Mucosa of descending colon (tissue), 3 donors: ENCODE measurements at places on chromosomes 6 and 20.

- DNase-seq: no peak
These were observed 138.5 kb downstream of the MRPL14 start for GRCh38 chr6:43988801-43989200.

GRCh38 chr6:129262661-129263060 lies 379.7 kb downstream of the LAMA2 start:
- no peak for DNase-seq

- no peak for DNase-seq
These were observed 35.1 kb upstream of the SRPK1 start for GRCh38 chr6:35955970-35956369.

- no peak for DNase-seq
These were observed 387.7 kb upstream of the SASH1 start for GRCh38 chr6:147954938-147955337.

DNA sequence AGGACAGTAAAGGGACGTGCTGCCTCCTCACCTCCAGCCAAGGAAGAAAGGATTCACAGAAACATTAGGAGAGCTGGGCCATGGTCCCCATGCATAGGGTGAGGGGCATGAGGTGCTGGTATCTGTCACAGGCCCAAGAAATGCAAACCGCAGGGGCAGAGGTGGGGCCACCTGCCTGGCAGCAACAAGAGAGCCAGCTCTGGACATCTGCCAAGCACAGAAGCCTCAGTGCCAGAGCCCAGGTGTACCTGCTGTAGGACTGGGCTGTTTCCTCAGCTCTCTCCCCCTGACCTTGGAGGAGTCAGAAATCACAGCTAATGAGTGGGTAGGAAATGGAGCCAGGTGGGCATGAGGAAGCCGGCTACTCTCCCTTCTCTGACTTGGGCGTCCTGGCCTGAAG lies 45.3 kb downstream of the SLC2A12 start:
- DNase-seq: peak; percentile 60

DNA sequence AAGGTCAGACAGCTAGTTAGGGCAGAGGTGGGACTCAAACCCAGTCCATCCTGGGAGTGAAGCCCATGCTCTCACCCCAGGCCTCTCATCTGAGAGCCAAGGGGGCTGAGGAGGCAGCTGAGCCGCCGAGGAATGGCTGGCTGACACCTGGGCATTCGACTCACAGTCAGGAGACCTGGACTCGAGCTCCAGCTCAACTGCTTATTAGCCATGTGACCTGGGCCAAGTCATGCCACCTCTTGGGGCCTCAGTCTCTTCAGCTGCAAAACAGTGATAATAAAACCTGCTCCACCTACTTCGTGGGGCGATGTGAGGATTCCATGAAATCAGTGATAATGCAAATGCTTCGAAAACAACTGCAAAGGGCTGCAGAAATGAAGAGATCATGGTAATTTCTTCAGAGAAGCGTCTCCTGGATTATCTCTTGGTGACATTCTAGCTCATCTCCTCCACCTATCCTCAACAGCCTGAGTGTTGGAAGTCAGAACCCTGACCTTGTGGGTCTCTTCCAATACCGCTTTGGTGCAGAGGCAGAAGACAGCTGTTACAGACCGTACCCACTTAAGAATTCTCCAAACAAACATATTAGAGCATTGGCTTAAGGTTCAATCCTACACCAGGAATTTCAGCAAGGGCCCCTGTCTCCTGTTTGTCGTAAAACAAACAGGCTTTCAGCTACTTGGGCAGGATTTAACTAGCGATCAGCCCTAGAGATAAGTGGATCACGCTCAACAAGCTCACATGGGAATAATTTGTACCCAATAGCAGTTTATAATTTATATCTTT lies 60.0 kb upstream of the PIM1 start:
- DNase-seq: no peak

- DNase-seq: no peak
These were observed 32.3 kb upstream of the TRDN start for GRCh38 chr6:123668965-123669591.

GRCh38 chr6:134520181-134521115 lies 202.5 kb upstream of the SGK1 start:
- no peak for DNase-seq

GRCh38 chr6:15744818-15745402 lies 82.1 kb upstream of the DTNBP1 start:
- no peak for DNase-seq

DNA sequence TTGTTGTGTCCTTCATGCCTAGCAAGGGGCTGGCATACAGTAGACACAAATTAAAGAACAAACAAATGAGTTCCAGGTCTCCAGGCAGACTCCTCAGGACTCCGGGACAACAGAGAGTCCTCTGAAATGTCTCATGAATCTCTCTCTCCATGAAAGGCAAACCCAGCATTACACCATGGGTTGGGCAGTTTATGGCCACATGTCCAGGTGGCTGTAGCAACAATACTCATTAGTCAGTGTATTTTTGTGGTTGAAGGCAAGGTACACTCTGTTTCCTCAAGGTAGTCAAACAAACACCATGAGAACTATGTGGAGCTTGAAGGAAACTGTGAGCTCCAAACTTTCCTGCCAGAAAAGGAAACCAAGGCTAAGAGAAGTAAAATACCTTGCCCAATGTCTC lies 62.2 kb downstream of the KCNB1 start:
- no peak for DNase-seq

DNA sequence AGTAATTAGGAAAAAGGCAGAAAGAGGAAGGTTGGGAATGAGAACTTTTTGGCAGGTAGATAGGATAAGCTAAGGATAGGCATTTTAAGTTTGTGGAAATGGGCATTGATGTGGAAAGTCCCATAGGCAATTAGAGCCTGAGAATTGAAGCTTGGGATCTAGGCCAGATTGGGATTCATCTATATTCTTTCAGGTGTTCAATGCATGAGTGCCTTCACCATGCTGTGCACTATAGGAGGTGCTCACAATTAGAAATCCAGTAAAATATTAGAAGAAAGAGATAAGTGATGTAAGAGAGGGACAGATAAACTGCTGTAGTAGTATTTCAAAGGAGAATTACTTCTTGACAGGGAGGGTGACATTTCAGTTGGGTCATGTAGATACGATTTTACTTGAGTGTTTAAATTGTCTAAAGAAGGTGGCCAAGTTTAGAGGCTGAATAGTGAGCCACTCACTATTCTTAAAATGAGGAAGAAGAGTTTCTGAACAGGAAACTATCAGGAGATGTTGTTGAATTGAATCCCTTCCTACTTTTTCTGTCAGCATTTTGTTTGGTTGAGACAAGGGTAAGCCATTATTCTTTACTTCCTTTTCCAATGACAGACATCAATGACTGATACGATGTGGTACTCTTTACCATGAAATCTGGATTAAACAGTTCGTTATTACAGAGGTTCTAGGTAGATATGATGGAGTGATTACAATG lies 31.0 kb upstream of the CTAGE9 start:
- DNase-seq: no peak

DNA sequence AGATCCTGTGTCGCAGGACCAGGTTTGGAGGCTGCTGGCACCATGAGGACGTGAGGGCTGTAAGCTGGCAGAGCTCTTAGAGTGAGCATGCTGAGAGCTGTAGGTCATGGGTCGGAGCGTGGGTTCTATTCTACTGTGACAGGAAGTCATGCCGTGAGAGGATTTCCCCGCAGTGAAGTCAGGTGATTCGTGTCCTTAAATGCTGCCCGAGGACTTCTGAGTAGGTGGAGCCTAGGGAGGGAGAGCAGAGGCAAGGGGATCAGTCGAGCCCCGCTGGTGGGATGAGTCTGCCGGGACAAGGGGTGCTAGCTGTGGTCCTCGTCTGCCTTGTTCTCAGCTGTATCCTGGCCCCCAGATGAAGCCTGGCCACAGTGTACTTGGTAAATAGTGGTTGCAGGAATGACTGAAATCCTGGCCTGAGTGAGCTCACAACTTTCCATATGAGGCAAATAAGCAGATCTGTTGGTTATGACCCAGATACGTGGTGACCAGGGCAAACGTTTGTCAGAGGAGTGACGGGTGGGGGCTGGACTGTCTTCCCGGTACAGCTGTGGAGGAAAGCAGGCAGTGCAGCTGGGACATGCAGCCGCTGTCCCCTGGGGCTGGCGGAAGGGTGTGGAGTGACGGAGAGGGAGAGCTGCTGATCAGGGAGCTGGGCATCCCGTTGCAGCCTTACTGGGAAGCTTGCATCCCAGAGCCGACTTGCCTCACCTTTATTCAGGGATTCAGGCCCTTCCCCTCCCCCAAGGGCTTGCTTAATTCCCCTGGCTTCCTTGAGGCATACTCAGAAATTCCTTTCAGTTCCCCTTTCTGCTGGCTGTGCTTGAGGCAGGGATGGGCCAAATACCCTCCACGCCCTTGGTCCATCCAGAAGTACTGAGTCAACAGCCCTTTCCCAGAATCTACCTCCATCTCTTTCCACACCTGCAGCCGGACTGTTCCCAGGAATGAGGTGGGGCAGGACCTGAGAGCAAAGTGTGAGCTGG lies 250.9 kb upstream of the RREB1 start:
- DNase-seq: peak; percentile 71

- no peak for DNase-seq
These were observed 111.8 kb downstream of the QKI start for GRCh38 chr6:163526346-163526745.

GRCh38 chr6:4957521-4958231 lies 46.2 kb downstream of the RPP40 start:
- no peak for DNase-seq

- DNase-seq: peak; percentile 79
These were observed 21.5 kb downstream of the OR2B2 start for GRCh38 chr6:27890445-27891319.

- DNase-seq: no peak
These were observed 898 bp downstream of the LAMA4 start for GRCh38 chr6:112253498-112253840.

GRCh38 chr6:157946865-157947532 lies 34.7 kb upstream of the SYNJ2 start:
- no peak for DNase-seq

DNA sequence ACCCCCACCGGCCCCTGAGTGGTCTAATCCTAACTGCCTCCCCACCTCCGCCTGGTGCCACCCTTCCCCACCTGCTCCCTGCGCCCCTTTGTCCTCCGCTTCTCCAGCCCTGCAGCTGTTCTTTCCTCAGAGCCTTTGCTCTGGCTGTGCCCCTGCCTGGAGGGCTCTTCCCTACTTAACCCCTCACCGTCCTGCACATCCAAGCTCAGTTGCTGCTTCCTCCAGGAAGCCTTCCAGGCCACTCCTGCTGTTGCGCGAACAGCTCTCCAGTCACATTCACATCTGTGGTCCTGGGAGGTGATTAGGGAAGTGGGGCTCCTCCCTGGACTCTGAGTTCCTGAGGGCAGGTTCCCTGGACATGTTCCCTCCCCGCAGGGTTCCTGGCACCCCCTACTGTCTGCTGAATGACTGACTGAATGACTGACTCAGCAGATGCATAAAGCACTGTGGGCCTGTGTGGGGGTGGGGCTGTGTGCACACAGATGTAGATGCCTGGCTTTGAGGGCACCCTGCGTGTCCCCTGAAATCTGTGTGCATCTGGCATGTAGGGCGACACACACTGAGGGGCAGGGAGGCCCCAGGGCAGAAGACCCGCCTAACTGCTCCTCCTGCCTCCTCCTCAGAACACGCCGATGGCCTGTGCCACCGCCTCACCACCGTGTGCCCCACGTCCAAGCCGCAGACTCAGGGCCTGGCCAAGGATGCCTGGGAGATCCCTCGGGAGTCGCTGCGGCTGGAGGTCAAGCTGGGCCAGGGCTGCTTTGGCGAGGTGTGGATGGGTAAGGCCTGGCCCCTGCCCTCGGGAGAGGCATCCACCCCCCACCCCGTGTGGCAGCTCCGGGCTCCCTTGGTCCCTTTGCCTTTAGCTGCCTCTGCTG lies 51.4 kb downstream of the SRC start:
- no peak for DNase-seq

- no peak for DNase-seq
These were observed 134.4 kb downstream of the OR2B2 start for GRCh38 chr6:27777614-27778355.
